ENCODE measurements at places on chromosomes 5 and 9.

DNA sequence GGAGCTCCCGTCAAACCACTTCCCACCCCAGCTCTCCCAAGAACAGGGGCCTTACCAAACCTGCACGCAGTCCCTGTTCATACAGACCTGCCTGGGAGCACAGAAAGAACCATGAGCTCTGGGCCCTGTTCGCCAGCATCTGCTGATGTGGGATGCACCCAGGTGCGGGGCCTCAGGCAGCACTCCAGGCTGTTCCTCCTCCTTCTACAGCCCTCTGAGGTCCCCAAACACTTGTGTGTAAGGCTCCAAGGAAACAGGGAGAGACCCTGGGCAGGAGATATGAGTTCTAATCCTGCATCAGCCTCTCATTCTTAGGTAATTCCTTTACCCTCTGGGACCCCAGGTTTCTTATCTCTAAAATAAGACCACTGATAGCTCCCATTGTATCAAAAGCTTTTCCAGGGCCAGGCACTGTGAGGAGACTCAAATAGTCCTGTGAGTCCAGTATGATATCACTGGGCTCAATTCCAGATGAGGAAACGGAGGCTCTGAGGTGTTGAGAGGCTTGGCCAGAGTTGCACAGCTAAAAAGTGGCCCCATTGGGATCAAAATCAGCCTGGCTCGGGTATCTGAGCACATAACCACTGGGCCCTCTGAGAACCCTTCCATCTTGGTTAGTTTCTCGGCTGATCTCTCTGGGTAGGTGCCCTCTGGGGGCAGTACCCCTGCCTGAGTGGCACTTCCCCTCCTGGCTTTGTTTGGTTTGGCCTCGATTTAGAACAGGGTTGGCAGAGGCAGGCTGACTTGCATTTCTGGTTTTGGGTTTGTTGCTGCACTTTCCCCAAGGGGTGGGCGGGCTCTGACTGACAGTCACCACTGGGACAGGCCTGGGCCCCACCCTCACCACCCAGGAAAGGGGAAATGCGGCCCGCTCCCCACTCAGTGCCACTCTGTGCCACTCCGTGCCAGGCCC is 116.8 kb downstream of the RGS3 start:
- peak; percentile 86 for DNase-seq

GRCh38 chr9:71587576-71588362 is 180.5 kb downstream of the CEMIP2 start:
- no peak for DNase-seq

GRCh38 chr9:37371565-37372464 is 50.7 kb upstream of the GRHPR start:
- no peak for DNase-seq

DNA sequence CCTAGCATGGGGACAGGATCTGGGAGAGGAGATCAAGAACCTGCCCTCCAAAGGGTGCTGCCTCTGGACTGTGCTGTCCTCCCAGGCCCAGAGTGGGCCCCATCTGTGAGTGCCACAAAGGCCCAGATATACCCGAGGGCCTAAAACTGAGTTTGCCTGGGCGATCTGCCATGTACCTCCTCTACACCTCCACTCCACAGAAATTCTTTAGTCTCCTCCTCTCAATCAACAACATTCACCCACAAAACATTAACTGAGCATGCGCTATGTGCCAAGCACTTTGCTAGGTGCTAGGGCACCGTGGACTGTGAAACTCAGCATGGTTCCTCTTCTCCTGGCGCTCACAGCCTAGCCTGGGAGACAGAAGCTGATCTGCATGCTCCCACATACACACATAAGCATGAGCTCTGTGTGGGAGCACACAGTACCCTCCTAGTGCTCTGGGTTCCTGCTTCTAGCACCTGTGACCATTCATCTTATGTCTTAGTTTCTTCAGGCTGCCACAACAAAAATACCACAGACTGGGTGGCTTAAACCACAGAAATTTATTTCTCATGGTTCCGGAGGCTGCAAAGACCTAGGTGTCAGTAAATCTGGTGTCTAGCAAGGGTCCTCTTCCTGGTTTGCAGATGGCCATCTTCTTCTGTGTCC is 82.0 kb upstream of the FSTL4 start:
- no peak for DNase-seq

DNA sequence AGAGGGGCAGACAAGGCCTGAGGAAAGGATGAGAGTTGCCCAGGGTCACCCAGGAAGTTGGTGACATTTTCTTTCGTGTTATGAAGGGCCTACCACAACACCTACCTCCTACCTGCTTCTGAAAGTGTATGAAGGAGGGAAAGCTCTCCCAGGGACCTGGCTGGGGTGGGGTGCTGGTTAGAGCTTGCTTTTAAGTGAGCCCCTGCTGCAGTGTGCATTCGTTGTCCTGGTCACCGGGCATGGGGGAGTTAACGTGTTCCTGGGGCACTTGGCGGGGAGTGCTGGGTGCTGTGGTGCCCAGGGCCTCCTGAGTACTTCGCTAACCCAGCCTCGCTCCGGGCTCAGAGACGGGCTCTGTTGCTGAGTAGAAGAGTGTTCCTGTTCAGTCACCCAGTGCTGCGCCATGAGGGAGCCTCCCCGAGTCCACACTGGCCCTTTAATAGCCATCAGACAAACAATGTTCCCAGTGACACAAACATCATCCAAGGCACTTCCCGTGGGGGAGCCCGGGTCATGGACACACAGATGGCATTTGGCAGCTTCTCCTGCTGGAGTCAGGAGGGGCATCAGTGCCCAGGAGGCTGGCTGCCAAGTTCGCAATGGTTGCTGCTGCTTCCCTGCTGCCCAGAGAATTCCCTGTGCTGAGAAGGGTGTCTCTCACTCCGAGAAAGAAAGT is 85.7 kb downstream of the AMBP start:
- DNase-seq = peak; percentile 50

DNA sequence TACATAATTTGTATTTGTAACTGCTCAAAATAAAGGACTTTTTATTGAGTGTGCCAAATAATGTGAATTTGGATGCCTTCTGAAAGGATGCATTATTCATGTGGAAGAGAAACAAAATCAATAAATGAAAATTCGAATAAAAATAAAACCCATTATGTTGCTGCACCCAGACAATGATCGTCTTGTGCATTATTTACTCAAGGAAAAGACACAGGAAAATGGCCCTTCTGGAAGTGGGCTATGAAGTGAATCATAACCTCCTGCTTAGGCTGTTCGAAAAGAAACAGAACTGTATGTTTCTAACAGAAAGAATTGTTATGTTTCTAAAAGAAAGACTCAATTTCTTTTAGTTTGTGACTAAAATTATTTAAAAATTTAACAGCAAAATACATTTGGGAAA is 168.9 kb upstream of the NFIB start:
- no peak for DNase-seq

DNA sequence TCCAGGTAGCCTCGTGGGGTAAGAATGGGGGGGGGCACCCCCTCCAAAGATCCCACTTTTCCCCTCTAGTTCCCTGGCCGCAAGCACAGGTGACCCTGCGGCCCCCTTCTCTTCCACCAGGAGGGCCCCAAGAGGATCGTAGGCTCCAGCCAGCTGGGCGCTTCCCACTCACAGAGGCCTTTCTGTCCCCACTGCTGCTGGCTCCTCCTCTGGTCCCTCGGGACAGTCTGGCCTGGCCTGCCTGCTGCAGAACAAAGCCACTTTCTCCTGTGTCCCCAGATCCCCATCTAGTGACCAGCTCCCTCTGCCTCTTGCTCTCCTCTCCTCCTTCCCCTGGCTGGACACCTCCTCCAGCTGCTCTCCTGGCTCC is 534 bp upstream of the SAPCD2 start:
- DNase-seq = no peak

DNA sequence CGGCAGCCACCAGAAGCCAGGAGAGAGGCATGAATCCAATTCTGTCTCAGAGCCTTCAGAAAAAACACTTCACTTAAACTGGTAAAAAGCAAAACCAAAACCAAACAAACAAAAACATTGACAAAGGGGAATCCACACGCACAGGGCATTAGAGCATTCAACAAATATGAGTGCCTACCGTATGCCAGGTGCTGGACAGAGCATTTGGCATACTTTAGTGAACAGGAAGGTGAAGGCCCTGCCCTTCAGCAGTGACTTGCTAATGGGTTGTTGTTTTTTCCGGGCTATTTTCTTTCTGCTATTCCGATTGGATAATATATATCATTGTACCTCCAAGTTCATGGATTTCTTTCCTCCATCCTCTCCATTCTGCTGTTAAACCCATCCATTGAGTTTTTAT is 71.7 kb upstream of the RUFY1 start:
- DNase-seq = no peak

DNA sequence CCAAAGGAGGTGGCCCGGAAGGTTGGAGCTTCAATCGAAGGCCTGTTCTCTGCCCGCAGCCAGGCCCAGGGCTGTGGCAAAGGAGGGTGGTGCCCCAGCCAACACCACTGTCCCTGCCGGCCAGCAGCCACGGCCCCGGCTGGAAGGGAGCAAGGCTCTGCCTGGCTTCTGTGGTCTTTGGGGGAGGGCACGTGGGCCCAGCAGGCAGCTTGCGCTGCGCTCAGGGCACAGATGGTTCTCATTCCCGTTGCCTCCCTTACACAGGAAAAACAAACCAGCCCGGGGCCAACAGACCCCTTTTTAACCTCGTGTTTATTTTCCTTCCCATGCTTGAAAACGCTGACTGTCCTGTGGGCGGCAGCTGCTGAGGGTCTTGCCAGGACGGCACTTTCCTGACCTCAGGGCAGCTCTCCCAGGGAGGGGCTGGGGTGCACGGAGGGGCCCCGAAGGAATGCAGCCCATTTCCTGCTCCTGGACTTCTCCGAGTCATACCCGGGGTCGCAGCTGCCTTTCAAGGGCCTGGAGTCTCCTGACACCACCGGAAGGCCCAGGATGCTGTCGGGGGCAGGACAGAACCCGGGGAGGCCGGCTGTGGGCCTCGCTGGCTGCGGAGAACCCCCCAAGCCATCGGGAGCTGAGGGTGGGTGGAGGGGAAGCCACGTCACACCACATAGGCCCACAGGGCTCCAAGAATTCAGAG is 1.1 kb upstream of the GPSM1 start:
- no peak for DNase-seq

DNA sequence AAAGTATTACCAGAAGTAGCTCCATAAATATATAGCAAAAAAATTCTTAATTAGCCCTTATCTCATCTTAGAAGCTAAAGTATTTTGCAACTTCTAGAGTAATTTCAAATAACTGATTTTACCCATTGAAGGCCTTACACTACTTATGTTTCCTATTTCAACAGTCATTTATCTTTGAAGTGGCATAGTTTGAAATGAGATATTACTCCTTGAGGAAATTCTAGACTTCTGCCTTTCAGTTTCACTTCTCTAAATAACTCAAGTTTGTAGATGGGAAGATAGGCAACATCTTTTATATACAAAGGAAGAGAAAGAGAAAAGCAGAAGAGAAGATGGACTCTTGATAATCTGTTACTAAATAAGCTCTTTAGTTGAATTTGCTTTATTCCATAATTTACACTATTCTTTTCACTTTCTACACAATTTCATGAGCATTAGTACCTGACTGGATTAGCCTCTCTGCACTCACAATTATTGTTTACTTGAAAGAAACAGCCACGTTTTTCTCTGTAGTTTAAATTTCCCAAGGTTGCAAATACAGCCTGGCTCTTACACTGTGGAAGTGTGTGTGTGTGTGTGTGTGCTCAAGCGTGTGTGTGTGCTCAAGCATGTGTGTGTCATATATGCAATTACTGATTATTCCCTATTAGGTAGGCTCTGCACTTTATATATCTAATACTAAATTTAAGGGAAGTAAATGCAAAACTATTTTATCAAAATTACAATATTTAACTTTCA is 60.6 kb upstream of the EMB start:
- DNase-seq = no peak

- no peak for DNase-seq
Observed at GRCh38 chr9:124595743-124596142, 88.5 kb upstream of the NR5A1 start.

DNA sequence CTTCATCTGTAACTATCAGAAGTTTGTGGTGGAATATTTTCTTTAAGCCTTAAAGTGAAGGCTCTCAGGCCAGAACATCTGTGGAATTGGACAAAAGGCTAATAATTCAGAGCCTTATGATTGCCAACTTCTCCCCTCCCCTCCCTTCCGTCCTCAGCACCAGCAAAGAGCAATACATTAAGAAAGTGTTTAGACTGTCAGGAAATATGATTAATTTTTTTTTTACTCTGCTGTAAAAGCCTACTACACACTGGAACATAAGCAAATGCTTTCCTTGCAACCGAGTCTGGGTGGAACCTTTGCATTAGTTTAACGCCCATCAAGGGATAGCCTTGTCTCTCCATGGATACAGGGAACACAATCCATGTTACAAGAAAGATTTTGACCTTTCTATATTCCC is 110.3 kb upstream of the TARS1 start:
- no peak for DNase-seq

GRCh38 chr9:13629067-13629466 is 349.6 kb upstream of the MPDZ start:
- no peak for DNase-seq

- no peak for DNase-seq
Observed at GRCh38 chr5:91038180-91038808, 344.8 kb downstream of the ARRDC3 start.

DNA sequence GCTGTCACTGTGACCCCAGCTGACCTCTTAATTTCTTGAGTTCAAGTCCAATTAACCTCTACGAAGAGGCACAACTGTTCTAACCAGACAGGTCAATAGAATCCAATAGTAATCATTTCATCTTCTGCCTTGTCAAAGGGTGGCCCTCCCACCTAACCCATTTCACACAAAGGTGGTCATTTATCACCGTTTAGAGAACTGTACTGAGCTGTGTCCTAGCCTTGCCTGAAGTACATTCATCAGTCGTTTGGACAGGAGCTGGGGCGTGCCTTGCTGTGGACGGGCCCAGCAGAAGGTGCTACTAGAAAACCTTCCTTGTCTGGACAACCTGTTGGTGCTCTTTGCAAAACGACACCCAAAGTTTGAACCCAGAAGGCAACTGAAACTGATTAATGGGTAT is 605.4 kb downstream of the ISL1 start:
- DNase-seq = no peak

- DNase-seq = no peak
Observed at GRCh38 chr5:62168506-62169281, 137.3 kb upstream of the KIF2A start.

DNA sequence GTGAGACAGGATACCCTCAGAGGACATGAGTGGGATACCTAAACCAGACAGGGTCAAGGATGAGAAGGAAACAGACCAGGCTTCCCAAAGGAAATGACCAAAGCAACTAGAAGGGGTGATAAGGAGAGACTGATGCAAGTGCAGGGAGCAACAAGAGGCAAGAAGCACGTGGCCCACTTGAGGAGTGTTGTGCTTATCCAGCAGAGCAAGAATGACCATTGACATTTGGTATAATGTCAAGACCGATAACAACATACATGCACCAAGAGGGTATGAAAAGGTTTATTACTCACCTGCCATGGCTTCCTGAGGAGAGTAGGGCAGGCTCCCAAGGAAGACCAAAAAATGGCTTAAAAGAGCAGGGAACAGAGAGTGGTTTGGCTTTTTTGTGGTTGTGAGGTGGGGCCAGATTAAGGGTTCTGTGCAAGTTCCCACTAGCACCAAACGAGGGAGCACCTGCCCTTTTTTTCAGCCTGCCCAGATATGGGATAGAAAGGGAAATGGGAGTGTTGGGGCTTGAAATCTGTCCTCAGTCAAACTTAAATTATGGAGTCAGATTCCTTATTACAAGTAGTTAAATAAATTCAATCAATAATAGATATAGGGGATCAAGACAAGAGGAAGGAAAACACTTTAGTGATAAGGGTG is 513.6 kb downstream of the RASEF start:
- DNase-seq = no peak

All from activated effector memory CD4-positive, alpha-beta T cell treated with anti-CD3 and anti-CD28 coated beads, Interleukin-2, amount 50 U/mL, for 16 hours (primary cell).